ENCODE measurements at places on chromosomes 7 and 10.
A peak's percentile ranks its signal among the peaks of the same experiment; 100 is the strongest.

DNA sequence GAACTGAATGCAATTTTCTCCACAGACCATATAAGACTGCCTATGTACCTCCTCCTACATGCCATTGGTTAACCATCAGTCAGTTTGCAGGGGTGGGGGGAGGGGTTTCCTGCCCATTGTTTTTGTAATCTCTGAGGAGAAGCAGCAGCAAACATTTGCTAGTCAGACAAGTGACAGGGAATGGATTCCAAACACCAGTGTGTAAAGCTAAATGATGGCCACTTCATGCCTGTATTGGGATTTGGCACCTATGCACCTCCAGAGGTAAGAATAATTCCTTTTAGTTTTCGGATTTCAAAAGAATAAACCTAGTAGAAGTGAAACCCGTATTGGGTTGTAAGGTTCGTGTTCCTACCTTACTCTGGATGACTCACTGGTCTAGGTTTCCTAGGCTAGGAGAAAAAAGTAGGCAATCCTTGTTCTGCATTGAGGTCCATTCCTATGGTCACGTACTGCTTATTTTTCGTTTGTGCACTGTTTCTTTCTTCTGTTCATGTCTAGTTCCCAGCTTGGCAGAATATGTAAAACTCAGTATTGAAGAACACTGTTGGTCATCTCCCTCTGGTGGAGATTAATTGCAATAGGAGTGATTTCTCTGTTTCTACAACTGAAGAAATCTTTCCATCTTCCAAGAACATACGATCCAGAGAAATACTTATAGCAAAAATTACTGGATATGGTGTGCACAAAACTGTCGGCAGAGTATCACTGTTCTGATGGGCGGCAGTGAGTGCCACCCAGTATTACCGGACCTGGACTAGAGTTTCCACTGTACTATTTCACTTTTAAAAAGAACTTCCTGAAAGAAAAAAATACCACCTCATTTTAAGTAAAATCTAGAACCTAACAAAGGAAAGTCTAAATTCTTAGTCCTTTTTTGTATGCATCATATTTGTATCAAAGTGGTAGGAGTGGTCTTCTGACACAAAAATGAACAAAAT lies at the start of gene AKR1C3:
TSS of gene AKR1C3 (plus strand) at position 150 of the 941 bp plus-strand sequence. CDS start at position 181, 31 bp downstream.
- DNase-seq: peak; percentile 57

DNA sequence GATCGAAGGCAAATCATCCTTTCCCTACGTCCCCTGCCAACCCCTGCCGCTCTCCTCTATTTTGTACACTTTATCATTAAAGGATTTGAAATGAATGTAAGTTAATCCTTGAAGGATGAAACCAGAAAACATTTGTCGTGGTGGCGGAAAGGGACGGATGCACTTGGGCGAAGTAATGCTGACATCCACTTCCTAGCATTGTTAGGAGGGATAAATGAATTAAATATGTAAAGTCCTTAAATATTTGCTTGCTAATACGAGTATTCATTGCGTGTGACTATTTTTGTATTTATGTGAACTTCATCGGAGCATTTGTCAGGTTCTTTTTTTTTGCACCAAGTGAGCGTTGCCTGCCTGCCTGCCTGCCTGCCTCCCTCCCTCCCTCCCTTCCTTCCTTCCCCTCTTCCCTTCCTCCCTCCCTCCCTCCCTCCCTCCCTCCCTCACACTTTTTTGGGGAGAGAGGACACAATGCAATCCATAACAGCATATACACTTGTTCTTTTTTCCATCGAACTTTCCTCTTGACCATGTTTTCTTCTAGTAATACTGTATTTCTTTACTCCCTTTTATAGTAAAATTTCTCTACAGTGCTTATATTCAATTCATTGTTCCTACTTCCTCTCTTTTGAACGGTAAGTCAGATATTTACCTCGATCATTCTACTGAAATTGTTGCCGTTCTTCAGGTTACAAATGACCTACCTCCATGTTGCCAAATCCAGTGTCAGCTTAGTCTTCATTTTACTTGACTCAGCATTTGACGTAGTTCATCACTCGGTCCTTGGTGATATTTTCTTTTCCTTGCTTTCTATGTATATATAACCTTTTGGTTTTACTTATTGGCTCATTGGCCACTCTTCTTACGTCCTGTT lies 831 bp downstream of the CCDC7 start:
- no peak for DNase-seq

DNA sequence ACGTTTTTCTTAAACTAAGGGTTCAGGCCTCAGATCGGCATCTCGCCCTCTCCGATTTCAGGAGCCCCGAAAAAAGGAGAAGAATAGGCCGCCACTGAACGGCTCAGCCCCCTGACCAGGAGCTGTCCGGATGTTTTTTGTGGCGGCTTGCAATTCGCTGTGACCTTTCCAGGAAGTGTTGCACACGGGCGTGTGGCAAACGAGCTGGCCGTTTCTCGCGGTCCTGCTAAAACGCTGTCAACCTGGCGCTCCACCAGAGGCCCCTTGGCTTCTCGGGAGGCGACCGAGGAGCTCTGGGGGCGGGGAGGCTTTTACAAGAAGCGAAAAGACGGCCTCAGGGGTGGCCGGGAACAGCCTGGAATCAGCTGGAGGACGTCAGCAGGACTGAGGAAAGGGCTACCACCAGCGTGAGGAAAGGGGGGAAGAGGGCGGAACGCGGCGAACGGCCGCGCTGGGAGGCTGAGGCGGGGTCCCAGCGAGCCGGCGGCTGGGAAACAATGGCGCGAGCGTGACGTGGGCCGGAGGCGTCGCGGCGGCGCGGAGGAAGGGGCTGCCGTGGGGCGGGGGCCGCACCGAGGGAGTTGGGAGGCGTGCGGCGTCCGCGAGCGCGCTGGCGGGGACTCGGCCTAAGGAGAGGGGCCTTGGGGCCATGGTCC lies 493 bp downstream of the NT5C2 start:
- peak; percentile 84 for DNase-seq

DNA sequence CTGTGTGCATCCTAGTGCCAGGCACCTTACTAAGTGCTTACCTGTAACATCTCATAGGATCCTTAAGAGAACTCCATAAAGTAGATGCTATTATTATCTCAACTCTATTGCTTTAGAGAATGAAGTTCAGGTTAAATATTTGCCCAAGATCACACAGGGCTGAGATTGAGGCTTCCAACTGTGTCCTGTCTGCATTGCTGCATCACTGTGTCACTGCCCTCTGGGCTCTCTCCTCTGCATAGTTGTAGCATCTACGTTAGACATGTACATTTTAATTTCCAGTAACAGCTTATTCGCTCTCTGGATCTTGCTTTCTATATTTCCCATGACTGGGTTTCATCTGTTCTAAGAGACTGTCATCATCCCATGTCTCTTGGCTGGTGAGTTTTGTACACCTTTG lies 63.6 kb upstream of the FZD8 start:
- DNase-seq: peak; percentile 35

DNA sequence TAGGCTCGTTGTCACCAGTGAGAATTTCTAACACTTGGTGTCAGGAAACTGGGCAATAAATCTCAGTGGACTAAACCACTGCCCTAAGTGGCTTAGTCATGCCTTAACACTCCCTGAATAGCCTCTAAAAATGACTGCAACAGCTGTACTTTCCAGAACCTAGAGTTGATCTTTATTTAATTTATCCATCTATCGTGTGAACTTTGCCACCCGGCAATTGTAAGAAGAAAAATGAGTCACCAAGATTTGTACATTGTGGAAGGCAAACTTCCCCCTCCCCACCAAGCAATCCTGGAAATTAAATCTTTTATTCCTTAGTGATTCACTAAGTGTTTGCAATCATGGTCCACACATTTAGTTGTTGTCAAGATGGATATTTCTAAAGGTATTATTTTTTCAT lies 47.1 kb downstream of the NXPH1 start:
- DNase-seq: no peak

DNA sequence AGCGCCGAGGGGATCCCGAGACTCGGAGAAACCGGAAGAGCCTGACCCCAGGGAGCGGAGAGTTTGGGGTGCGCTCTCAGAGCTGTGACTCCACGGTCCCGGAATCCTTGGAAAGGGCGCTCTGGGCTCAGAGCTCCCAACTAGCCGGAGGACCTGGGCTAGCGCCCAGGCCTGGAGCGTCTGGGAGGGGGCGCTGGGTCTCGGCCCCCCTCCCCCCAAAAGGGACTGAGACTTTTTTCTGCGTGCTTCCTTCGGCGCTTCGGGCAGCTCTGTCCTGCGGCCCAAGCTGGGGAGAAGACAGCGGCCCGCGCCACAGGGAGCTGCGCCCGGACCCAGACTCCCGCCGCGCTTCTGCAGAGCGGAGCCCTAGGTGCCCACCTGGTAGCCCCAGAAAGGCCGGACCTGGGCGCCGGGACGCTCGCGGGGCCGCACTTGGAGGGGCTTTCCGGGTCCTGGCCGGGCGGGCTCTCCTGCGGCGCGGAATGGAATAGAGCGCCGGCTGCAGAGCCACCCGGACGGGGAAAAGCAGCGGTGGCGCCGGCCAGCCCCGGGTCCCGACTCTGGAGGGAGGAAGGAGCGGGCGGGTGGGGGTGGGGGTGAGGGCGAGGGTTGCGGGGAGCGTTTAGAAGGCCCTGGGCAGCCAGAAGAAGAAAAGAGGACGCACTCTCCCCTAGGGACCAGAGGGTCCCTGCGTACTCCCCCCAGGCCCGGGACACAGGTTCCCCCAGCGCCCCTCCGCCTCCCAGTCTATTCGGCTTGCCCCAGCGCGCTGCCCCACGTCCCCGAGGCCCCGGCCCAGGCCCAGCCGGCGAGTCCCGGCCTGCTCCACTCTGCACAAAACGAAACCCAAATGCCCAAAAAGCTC lies 4.7 kb downstream of the ZNF503 start:
- no peak for DNase-seq

GRCh38 chr10:86282664-86283465 lies 83.7 kb downstream of the GRID1 start:
- no peak for DNase-seq

DNA sequence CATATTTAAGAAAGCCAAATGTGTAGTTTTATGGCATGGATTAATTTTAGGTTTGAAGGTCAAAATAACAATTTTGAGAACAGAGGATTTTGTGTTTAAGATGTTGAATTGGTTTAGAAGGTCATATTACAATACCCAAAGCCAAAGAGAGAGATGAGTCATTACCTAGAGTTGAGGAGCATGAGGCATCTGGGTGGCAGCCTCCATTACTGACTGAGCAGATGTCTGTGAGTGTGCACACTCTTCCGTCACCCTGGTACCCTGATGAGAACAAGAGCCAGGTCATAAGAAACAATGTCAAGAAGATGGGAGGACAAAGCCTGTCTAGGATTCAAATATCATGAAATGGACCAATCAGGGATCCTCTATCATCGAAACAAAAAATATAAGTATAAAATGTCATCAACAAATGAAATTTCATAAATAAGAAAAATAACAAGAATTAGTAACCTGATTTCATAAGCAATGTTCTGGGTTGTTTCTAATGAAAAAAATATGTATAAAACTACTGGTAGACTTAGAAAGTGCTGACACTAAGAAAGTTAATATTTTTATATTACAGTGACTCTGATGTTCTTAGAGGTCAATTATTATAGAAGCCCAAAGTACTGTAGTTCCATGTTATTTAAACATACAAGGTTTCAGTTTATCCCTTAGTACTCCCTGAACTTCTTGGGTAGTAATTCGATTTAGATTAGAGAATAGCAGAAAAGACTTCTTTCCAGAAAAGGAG lies 20.0 kb downstream of the CUBN start:
- no peak for DNase-seq

DNA sequence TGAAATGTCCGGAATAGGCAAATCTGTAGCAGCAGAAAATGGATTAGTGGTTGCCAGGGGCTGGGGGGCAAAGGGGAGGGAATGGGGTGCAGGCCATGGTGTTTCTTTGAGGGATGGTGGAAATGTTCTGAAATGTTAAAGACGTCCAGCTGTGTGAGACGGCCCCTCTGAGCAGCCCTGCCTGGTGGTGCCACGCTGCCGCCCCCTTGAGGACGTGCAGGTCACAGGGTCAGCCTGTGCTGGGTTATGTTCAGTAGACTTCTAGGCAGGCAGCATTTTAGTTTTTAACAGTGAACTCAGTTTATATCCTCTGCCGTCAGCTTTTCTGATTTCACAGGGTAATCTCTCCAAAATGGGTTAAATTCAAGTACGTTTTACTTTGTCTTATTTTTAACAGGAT lies 9.4 kb downstream of the NUB1 start:
- peak; percentile 68 for DNase-seq

- no peak for DNase-seq
Measured at GRCh38 chr10:60873758-60874157, 70.2 kb downstream of the RHOBTB1 start.

GRCh38 chr10:88707429-88708155 lies 1.5 kb downstream of the LIPK start:
- no peak for DNase-seq

- peak; percentile 21 for DNase-seq
Measured at GRCh38 chr7:21902240-21902639, 43.5 kb downstream of the CDCA7L start.

- DNase-seq: no peak
Measured at GRCh38 chr7:134422638-134423037, 36.3 kb downstream of the AKR1B1 start.

GRCh38 chr7:29274146-29275017 lies 79.8 kb downstream of the CHN2 start:
- DNase-seq: no peak

DNA sequence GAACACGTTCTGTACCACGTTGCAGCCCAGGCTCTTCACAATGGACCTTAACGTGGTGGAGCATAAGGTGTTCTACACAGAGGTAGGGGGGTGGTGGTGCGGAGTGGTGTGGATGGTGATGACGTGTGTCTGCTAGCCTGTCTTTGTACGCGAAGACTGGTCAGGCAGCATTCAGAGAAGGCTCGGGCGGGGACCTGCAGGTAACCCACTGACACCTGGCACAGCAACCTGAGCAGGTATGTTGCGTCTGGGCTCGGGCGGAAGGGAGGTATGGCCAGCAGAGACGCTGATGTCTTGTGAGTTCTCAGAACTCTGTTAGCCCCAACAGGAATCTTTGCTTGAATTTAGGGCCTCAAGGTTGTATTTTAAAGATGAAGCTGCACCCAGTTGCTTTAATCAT lies 55.0 kb downstream of the TRRAP start:
- no peak for DNase-seq

Data from Caco-2 (cell line).